ENCODE measurements at places on chromosomes 11 and 22.

DNA sequence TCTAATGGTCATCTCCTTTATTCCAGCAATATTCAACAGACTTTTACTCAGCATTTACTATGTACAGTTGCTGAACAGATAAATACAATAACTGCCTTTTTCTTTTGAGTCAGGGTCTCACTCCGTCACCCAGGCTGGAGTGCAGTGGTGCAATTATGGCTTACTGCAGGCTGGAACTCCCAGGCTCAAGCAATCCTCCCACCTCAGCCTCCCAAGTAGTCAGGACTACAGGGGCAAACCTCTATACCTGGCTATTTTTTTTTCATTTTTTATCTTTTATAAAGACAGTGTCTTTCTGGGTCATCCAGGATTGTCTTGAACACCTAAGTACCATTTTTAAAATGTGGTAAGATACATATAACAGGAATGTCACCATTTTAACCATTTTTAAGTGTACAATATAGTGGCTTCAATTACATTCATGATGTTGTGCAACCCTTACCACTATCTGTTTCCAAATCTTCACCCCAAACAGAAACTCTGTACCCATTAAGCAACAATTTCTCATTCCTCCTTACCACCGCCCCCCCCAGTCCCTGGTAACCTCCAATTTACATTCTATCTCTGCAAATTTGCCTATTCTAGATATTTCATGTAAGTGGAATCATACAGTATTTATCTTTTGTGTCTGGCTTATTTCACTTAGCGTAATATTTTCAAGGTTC lies 67.8 kb downstream of the MIAT start:
- DNase-seq = no peak

DNA sequence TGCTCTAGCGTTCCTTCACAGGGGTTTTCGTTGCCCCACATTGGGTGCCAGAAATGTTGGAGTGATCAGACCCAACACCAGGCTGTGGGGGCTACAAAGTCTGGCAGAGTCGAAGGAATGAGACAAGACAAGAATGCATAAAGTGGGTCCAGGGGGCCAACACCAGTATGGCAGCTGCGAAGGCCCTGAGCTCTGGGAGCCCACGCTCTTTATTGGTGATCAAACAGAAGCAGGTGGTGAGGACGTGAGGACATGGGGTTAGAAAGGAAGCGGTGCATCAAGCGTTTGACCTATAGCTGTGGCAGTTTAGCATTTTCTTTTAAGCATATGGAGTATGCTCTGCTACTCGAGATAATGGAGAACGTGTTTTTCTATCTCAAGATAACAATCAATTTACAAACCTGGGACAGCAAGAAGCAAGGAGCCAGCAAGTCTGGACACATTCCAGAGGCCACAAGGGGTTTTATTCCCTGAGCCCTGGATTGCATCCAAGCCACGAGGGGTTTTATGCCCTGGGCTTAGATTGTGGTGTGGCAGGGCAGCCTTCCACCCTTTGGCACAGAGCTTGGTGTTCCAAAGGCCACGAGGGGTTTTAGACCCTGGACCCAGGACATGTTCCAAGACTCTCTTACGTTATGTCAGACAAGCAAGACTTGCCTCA lies 3.9 kb upstream of the DNAJB13 start:
- no peak for DNase-seq

DNA sequence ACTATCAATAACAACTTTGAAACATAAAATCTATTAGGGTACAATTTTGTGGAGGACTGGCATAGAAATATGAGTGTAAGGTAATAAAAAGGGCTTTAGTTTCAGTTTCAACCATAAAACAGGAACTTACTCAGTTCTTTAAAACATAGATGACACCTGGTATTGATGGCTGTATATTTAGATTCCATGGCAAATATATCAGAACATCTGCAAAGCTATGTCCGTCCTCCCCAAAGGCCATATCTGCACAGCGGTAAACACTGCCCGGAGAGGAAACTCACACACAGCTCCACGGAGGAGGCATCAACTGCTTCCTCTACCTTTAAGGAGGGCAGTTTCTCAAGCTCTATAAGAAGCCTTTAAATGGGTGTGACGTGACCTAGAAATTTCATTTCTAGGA lies 993.3 kb downstream of the BRD1 start:
- DNase-seq = no peak

GRCh38 chr11:33040033-33040861 lies 875 bp downstream of the TCP11L1 start:
- DNase-seq = no peak

GRCh38 chr11:101127197-101127698 lies 2.4 kb downstream of the PGR start:
- DNase-seq = no peak

- DNase-seq = no peak
Measured at GRCh38 chr11:87013912-87014825, 23.6 kb upstream of the TMEM135 start.

GRCh38 chr11:110077831-110078325 lies 15.3 kb upstream of the ZC3H12C start:
- peak; percentile 62 for DNase-seq

DNA sequence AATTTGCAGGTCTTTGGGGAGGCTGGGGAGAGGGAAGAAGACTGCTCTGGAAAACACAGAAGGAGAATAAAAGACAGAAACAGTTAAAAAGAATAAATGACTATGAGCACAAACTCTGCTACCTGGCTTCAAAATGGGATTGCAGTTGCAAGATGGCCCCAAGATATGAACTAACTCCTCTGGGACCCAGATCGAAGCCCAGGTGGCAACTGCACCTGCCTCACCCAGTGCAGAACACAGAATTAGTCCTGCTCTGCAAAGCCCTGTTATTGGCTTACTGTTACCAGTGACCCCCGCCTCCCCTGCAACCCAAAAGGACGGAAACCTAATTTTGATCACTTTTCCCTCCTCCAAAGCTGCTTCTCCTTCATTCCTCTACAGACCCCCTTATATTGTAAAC lies 35.9 kb upstream of the POU2AF1 start:
- DNase-seq = no peak

DNA sequence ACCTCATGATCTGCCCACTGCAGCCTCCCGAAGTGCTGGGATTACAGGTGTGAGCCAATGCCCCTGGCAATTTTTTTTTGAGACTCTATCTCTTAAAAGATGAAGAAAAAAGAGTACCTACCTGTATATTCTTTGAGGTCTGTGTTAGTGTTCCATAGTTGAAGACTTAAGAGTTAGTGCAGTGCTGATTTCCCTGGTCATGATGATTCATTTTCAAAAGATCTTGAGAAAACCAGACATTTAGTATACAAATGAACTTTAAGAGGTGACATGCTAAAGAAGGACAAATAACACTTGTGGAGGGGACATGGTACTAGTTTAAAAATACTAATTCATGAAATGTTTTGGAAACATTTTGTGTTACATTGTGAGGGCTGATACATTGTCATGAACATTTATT lies 17.7 kb downstream of the CBL start:
- DNase-seq = peak; percentile 47

DNA sequence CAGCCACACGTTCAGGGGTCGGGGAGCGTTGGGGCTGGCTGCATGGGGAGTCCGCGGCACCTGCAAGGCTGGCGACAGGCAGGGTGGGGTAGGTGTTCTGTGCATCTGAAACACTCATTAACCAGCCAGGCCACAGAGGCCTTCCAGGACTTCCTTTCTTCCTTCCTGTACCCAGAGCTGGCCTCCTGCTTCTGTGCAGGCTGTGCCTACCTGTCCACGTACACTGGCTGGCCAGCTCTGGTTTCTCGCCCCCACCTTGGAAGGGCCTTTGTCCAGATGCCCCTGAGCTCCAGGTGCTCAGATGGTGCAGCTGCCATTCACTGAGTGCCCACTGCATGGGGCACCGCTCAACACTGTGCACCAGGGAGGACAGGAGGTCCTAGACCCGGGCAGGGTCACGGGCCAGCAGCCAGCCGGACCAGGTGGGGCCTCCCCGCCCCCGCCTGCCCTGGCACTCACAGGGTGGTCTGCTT lies 15.9 kb downstream of the TTLL12 start:
- DNase-seq = no peak

GRCh38 chr11:74926304-74927030 lies 22.4 kb downstream of the XRRA1 start:
- peak; percentile 14 for DNase-seq

Measured in amniotic epithelial cell (primary cell).